ENCODE measurements at places on chromosomes 7 and 10.

DNA sequence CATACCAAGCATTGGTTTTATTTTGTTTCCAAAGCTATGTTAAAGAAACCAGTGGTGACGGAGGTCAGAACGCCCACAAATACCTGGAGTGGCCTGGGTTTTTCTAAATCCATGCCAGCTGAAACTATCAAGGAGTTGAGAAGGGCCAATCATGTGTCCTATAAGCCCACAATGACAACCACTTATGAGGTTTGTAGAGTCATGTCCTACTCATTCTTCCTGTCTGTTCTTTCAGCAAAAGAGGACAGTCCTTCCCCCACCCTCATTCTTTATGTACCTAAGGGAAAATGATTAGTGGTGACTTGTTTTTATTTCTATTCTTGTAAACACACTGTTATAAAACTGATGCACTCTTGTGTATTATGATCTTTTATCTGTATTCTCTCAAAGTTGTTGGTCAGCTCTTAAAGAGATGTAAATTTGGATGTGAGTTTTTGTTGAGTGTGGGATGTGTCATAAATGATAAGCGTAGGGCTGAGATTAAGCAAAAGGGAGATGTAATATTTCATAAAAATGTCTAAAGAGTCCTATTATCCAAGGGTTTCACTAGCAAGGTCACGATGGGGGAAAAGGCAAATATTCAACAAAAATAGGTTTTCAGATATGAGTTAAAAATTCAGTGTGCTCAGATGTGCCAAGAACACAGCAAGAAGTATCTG, 294.4 kb downstream of the BICC1 start:
- DNase-seq = no peak

DNA sequence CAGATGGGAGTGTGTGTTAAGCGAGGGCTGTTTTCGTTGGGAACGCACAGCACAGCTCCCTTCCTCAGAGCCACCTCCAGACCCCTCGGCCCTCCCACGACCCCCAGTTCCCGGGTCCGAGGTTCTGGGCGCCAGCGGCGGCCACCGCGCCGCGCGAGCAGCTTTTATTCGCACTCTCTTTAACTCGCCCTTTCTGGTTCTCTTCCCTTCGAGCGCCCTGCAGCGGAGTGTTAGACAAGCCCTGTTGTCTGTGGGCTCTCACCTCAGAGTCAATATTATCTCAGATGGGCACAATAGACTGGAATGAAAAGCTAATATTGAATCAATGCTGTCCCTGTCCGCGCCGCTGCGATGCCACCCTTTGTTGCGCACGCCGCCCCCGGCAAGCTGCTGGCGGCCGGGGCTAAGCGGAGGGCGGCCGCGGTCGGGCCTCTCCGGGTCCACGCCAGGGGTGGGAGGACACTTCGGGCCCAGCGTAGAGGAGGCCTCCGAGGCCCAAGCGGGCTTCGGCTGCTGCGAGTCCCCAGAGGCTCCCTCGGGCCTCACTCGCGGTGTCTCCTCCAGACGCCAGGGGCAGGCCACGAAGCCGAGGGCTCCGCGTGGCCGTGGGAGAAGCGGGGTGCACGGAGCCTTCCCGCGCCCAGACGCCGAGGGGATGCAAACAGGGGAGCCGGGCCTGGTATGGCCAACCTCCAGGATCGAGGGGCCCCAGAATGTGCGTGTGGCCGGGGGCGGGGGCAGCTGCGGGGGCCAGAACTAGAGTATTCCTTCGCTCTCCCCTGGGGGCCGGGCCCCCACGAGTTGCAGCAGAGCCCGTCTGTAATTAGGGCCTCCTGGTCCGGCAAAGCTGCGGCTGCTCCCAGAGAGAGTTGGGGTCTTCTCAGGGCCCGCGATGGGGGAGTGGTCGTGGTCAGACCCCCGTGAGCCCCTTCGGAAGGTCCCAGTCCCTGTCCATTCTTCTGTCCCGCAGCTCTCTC, 7.9 kb upstream of the EMX2 start:
- no peak for DNase-seq

DNA sequence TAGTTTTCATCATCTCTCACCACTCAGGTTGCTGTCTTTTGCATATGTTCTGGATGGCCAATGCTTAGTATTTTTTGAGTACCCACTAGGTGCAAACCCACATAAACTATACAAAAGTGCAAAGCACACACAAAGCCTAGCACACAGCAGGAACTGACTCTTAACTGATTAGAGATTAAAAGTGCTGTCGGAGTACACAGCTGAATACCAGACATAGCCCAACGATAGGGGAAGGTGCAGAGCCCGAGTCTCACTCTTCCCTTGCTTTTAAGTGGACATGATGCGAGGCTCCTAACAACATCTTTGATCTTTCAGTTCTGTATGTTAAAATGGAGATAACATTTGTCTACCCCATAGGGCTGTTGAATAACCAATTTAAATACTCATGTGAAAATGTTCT, 90.8 kb downstream of the DPY19L1 start:
- no peak for DNase-seq

DNA sequence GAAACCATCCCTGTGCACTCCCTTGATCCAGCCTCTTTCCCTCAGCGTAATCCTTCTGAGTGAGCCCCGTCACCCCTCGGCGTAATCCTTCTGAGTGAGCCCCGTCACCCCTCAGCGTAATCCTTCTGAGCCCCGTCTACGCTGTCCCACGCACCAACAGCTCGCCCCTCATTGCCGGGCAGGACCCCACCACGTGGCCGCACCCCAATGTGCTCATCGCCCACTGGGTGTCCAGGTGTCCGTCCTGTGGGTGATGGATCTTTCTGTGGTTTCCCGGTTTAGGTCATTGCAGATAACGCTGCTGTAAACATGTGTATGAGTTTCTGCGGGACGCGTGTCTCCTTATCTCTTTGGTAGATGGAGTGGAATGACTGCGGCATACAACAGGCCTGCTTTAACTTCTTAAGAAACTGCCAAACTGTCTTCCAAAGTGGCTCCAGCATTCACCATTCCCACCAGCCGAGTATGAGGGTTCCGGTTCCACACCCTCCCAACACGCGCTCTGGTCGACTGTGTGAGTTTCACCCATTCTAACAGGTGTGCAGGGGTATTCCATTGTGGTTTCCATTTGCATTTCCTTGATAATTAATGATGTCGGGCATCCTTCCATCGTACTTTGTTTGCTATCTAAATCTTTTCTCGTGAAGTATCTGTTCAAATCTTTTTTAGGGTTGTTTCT, 42.1 kb upstream of the NKX6-2 start:
- no peak for DNase-seq

GRCh38 chr10:102712089-102712488, 2.1 kb downstream of the ARL3 start:
- DNase-seq = no peak

DNA sequence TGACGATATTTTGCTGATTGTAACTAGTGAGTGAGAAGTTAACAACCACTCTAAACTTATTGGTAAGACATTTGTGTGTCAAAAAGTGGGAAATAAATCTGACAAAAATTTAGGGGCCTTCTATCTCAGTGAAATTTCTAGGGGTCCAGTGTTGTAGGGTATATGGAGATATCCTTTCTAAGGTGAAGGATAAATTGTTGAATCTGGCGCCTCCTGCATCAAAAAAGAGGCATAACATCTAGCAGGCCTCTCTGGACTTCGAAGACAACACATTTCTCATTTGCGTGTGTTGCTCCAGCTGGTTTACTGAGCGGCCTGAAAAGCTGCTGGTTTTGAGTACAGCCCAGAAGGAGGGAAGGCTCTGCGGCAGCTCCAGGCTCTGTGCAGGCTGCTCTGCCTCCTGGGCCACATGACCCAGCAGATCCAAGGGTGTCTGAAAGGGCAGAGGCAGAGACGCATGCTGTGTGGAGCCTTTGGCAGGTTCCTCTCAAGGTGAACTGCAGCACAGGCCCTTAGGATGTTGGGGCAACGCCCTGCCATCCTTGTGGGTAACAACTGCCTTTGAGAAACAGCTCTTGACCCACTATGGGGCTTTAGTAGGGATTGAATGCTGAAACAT, 72.4 kb downstream of the LMBR1 start:
- DNase-seq = no peak

GRCh38 chr7:85381212-85381611, 194.4 kb upstream of the SEMA3D start:
- DNase-seq = no peak

- no peak for DNase-seq
Measured at GRCh38 chr7:81206667-81207360, 288.0 kb upstream of the SEMA3C start.

DNA sequence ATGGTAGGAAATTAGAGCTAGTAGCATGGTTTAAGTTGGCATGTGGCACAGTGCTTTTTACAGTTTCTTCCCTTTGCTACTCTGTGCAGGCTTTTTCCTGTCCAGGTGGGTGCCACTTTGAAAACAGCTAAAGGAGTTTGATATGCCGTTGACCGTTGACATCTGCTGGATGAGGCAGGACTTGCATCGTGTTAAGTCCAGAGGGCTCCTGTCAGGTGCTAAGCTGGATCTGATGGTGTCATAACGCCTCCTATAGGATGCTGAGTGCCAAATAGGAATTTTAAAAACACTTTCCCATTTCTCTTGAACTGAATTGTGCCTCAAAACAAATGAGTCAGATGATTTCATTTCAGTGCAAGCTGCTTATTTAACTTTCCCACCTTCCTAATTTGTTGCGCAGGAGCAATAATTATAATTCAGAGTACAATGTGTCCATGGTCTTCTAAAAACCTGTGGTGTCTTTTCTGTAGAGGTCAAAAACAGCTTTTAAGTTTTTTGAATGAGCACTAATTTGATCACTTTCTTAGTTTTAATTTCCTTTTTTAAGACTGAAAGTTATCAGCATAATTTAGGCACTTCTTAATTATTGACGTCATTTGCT, 178.3 kb downstream of the CDCA7L start:
- peak; percentile 2 for DNase-seq

GRCh38 chr7:98869597-98870120, at the start of gene TMEM130:
TSS of gene TMEM130 (minus strand) at chr7:98870014. CDS start at chr7:98869861, 153 bp downstream.
- no peak for DNase-seq

DNA sequence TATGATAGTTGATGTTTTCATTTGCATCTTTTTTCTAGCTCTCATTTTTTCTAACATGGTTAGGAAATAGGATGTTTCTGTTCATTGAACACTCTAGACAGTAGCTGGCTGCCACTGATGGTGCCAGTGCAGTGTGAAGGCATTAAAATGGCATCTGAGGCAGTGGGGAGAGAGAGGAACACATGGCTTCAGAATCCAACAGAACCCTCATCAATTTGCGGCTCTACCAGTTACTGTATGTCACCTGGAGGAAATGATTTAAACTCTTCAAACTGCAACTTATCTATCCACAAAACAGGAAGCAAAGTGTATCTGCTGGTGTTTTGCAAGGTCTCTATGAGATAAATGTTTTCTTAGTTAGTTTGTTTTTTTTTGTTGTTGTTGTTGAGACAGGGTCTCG, 305.2 kb upstream of the PRKCQ start:
- DNase-seq = no peak

- no peak for DNase-seq
Measured at GRCh38 chr7:157464111-157464970, 127.5 kb downstream of the DNAJB6 start.

GRCh38 chr7:121385800-121386179, 10.3 kb downstream of the FAM3C start:
- no peak for DNase-seq

GRCh38 chr10:75838486-75838885, 407.1 kb downstream of the LRMDA start:
- no peak for DNase-seq

GRCh38 chr10:51905032-51905431, 205.6 kb upstream of the CSTF2T start:
- no peak for DNase-seq

DNA sequence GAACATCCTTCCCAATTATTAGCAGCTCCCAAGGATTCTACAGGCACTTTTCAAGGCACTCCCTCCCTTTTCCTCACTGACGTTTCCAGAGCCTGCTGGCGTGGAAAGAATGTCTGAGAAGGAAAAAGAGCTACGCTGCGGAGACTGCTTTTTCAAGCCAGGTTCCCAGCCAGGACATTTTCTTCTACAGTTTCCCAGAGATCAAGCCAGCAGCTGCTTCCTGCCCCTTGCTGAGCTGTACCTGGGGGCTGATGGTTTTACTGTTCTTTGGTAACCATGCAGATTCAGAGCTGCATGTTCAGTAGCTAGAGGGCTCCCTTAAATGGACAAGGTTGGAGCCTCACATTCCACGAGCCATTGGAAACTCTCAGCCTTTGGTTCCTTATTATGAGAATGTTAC, 133.4 kb downstream of the EVX1 start:
- no peak for DNase-seq

DNA sequence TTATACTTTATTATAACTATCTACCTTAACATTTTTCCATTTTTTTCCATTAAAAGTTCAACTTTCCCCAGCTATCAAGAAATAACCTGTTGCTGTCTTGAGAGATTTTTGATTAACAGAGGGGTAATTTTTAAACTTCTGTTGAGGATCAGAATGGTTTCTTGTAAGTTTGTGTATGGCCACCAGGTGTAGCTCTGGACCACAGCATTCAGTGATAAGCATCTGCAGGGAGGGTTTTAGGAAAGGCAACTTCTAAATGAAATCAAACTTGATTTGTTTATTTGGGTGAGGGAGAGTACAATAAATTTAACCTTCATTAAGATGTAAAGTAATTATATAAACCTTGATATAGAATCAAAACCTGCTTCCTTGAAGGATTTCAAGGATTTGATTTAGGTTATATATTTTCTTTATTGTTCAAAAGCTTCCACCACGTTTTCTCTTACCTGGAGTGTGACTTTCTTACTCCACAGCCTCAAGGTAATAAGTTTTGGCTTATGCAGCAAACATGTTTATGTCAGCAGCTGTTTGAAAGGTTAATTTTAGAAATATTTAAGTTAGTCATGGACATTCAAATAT, 153.3 kb downstream of the STK31 start:
- DNase-seq = no peak

DNA sequence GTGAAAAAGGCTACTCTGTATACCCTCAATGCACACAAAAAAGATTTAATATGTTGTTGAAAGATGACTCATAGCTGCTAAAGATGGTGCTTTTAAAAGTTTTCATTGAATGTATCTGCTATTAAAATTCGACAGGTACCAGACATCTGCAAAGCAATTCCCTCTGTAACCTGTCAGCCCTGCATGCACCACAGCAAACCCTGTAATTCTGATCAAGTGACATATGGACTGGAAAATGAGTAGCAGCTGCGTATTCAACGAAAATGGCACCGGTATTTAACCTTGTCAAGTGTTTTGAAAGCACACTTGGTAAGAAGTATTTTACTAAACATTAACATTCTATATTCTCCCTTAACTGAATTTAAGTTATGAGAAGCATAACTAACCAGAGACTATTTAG, 58.2 kb upstream of the PTPRN2 start:
- no peak for DNase-seq

DNA sequence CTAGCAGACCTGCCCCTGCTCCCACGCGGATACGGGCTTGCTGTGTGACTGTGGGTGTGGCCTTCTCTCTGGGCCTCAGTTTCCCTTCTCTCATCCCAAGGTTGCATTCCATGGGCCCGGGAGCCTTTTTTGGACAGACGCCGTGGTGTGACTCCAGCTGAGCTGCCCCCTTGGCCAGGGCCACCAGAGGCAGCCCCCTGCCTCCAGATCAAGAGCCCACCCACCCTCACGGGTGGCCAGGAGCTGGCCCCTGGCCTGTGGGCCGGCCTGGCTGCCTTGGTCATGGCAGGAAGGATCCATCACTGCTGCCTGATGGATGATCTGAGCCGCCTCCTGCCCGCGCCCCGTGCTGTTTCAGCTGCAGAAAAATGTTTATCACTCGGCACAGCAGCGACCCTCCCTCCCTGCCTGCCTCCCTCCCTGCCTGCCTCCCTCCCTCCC, 27.8 kb upstream of the ELFN1 start:
- DNase-seq = no peak
